ENCODE measurements at places on chromosomes 12 and 14.

- no peak for DNase-seq
These were observed 6.8 kb upstream of the YLPM1 start for GRCh38 chr14:74756326-74756725.

DNA sequence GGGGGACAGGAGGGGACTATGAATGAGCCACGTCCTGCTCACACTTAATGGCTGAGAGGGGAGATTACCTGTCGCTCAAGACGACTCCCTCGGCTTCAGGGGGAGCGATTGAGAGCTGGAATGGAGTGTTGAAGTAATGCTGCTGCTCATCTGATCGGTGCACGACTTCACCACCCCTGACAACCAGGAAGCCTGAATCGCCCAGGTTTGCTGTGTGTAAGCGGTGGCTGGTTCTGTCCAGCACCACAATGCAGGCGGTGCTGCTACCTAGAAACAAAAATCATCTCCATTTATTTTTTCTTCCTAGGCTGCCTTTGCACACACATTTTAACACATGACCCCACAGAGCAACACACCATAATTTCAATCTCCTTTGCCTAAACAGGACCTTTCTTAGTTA, 37.3 kb downstream of the PPTC7 start:
- DNase-seq = no peak

DNA sequence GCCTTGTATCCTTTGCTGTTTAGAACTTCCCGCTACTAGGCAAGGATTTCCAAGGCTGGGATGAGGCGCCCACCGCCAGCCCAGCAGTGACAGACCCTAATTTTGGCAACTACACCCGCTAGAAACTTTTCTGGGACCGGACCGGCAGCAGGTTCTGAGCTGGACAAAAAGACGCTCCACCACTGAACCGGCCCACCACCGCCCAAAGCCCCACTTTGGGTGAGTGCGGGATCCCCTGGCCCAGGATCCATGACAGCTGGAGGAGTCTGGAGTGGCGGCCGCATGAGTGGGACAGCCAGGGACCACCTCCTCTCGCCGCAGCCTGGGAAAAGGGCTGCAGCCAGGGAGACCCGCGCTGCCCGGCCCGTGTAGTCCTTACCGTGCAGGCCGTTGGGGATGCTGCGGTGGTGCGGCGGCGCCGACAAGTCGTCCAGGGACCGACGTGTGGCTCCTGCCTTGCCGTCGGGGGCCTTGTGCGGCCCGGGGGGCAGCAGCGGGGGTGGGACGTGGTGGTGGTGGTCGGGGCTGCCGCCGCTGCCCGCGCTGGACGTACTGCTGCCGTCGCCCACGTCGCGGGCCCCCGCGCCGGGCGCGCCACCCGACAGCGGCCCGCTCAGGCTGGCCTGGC, 1.1 kb downstream of the CCDC85C start:
- DNase-seq = no peak

DNA sequence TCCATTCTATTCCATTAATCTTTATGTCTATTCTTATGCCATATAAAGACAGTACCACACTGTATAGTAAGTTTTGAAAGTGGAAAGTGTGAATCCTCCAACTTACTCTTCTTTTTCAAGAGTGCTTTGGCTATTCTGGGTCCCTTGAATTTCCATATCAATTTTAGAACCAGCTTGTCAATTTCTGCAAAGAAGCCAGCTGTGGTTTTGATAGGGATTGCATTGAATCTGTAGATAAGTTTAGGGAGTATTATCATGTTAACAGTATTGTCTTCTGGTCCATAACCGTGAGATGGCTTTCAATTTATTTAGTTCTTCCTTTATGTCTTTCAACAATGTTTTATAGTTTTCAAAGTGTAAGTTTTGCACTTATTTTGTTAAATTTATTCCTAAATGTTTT, 34.2 kb upstream of the GCH1 start:
- DNase-seq = no peak

DNA sequence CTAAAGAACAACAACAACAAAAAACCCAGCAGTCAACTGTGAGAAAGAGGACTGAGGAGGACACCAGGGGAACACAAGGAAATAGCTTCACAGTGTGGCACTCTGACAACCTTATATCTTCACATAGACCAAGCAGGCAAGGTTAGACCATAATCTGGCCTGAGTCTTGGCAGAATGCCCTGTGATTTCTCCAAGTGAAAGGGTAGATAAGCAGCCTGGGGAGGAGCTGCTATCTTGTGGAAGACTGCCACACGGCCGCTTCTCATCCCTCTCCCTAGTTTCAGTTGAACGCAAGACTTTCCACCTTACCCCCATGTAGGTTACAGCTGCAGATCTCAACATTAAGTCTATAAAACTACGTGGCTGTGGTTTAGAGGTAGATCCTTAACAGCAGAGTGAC, 3.7 kb downstream of the SLC25A21 start:
- DNase-seq = no peak

DNA sequence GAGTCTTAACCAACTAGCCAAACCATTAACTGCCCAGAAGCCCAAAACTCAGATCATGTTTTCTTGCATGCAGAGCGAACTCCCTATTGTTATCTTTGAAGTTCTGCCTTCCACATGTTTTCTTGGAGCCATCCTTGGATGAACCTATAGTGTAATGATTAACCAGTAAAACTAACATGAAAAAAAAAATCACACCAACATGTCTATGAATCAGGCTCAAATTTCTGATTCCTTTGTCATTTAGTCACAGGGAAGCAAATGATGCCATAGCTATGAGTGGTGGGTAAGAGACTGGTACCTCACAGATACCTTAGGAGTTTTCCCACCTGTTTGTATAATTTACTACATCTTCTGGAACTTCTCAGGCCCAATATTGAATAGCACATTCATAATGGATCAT, 70.7 kb downstream of the PTPRO start:
- no peak for DNase-seq

- DNase-seq = no peak
These were observed 13.5 kb upstream of the SLC15A5 start for GRCh38 chr12:16291032-16291431.

GRCh38 chr14:99079061-99079727, 192.8 kb downstream of the BCL11B start:
- no peak for DNase-seq

DNA sequence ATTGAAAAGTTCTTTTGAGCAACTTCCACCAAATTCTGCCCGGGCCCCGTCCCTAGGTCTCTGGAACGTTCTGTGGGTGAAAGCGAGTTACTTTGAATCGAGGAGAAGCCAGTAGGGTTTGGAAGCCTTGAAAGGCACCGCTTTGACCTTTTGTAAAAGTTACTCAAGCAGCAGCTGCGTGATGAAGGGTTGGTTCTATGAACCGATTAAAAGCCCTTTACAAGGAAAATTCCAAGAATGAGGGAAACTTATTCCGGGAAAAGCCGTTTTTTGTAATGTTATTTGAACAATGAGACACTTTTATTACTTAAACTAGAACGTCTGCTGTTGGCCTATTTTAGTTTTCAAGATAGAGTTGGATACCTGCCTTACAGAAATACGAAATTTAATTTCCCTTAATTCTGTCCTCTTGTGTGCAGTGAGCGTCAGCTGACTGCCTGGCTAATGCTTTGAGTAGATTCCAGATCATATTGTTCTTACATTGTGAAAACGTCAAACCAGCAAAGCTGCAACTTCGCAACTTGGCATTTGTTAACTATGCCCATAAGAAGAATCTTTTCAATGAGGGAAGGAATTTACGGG, 906 bp downstream of the LARP4 start:
- DNase-seq = no peak

DNA sequence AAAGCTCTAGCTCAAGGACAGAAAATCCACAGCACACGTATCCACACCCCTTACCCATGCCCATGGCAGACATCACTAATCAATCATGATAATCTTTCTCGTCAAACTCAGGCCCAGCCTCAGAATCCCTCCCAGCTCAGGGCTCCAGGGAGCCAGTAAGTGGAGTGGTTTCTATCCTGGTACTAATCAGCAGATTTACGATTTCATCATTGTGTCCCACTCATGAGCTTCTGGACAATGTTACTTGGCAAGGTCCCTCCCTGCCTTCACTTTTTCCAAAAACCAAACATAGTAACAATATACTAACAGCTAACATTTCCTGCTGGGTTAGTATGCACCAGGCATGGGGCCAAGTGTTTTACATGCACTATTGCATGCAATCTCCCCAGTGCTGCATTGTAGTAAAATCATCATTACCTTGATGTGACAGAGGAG, 45.8 kb upstream of the NCOR2 start:
- DNase-seq = no peak

DNA sequence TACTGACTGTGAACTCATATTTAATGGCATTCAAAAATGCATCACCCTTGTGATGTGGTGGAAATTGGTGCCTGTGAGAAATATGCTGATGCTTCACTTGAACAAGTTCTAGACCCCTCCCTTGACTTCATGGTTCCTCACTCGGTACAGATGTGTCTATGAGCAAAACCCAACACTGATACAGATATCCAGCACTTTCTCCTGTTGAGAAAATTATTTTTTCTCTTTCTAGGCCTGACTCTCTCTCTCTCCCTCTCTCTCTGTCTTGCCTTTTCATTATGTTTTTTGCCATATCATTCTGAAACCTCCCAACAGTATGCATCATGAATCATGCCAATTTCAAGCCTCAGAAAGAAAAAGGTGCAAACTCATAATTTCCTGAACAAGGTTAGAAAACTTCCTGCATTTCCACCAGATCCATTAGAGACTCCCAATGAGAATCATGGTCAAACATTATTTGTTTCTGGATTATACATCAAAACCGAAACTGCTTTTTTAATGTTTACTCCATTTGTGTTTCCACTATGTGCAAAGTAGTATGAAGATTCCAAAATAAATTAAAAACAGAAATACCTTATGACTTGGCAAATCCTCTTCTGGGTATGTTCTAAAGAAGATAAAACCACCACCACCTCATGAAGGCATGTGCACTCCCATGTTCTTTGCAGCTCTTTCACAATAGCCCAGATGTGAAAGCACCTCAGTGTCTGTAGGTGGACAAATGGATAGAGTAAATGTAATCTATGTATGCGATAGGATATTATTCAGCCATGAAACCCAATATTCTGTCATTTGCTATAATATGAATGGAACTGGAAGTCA, 543.6 kb downstream of the TMEM121 start:
- no peak for DNase-seq

GRCh38 chr12:85642808-85643207, 193.4 kb downstream of the RASSF9 start:
- DNase-seq = no peak

GRCh38 chr14:95741781-95742180, 27.9 kb upstream of the TCL1A start:
- DNase-seq = no peak

- no peak for DNase-seq
These were observed 278.9 kb downstream of the DPF3 start for GRCh38 chr14:72614891-72615415.

DNA sequence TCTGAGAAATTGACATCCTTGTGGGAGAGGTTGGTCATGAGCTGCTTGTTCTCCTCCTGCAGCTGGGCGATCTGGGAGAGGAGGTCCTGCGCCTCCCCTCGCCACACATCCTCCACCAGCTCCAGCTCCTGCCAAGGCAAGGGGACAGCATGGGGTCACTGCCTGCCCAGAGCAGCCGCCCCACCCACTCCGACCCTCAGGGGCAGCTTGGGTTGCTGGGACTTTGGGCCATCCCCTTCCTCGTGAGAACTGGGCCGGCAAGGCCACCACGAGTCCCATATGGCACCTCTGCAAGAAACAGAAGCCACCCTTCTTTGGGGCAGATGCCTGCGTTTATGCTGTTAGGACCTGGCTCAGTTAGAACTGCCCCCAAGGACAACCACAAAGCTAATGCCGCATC, 10.0 kb downstream of the RILPL1 start:
- DNase-seq = no peak

DNA sequence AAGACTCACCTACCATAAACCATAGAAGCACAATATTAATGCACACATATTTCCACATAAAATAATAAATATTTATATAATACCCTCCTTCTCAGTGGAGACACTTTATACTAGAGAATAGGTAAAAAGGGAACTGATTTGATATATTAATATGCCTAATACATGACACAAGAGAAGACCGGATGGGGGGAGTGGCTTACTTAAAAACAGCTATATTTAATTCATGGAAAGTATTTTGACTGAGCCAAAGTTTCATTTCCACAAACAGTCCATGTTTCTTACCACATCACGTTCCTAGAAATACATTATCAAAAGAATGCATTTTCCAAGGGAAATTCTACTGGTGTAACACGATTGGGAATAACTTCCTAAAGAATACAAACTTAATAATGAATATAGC, 63.4 kb downstream of the ITPR2 start:
- DNase-seq = no peak

DNA sequence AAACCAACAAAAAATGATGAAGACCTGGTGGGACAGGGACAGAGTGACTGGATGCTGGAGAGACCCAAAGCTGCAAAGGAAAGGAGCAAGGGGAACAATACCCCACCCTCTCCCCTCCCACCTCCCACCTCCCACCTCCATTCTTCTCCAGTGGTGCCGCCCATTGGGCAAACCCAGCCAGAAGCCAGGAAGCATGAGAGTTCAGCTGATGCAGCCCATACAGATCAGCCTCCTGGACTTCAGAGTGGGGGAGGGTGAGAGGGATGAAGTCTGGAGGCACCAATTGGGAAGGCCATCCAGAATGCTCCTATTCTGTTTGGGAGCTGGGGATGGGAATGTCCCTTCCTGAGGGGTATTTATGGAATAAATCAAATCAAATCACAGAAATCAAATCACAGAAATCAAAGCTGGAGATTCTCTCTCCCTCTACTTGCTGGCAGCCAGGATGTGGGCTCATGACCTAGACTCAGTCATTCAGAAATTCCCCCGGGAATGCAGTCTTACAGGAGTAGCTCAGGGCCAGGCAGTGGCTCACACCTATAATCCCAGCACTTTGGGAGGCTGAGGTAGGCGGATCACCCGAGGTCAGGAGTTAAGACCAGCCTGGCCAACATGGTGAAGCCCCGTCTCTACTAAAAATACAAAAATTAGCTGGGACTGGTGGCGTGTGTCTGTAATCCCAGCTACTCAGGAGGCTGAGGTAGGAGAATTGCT, 31.1 kb downstream of the IRF2BPL start:
- no peak for DNase-seq

DNA sequence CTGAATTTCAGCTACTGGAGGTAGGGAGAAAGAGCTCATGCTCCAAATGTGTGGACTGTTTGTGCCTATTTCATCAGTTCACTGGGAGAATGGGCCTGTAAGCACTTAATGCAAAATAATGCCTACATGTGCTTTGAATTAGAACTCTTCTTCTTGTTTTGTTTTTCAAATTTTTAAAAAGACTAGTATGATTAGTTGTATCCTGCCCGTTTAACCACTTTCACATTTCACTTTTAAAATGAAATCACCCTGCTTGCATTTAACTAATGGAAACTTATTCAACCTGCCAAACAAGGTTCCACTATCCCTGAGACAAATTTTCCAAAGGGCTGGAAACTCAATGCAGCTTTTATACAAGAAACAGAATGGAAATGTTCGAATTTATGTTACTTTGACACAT, 79.7 kb downstream of the SAMD4A start:
- no peak for DNase-seq

- DNase-seq = no peak
These were observed 11.8 kb downstream of the NACA start for GRCh38 chr12:56713345-56713744.

GRCh38 chr12:130177635-130178242, 15.5 kb downstream of the FZD10 start:
- no peak for DNase-seq
